ENCODE measurements at places on chromosomes 4 and X.

GRCh38 chr4:134365852-134366251, 164.3 kb upstream of the PABPC4L start:
- DNase-seq: no peak

DNA sequence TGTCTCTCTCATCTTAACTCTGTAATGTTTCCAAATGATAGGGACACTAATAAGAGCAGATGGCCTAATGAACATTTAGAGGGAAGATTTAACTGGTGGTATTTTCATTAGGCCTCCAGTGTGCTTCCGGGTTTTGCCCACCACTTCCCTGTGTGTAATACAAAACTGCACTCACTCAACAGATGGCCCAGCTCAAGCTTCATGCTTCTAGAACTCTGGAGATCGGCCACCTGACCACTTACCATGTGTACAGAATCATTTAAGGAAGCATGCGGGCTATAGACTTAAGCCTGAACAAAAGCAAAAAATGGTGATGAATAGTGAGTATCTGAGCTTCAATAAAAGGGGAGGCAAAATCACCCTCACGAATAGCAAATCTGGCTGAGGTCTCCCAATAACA, 89.3 kb downstream of the SH2D1A start:
- DNase-seq: no peak

GRCh38 chr4:23889814-23890341, at the start of gene PPARGC1A:
PPARGC1A (minus strand) TSS chr4:23890047; CDS start chr4:23889957, 90 bp downstream.
- no peak for DNase-seq

GRCh38 chr4:186724864-186725468, 1.3 kb upstream of the FAT1 start:
- peak; percentile 36 for DNase-seq

- peak; percentile 9 for DNase-seq
Observed at GRCh38 chrX:8179656-8180055, 8.6 kb upstream of the VCX2 start.

- DNase-seq: no peak
Observed at GRCh38 chr4:168247603-168248002, 70.9 kb downstream of the DDX60 start.

- DNase-seq: no peak
Observed at GRCh38 chr4:38734446-38734845, 48.3 kb downstream of the TLR10 start.

- DNase-seq: no peak
Observed at GRCh38 chr4:47118192-47118929, 87.0 kb downstream of the GABRB1 start.

GRCh38 chr4:138174981-138175794, 67.0 kb downstream of the SLC7A11 start:
- DNase-seq: no peak

DNA sequence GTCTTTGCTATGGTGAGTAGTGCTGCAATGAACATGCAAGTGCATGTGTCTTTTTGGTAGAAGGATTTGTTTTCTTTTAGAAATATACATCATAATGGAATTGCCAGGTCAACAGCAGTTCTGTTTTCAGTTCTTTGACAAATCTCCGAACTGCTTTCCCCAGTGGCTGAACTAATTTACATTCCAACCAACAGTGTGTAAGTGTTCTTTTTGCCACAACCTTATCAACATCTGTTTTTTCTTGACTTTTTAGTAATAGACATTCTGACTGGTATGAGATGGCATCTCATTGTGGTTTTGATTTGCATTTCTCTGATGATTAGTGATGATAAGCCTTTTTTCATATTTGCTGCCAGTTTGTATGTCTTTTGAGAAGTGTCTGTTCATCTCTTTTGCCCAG, 406.3 kb downstream of the DTHD1 start:
- no peak for DNase-seq

DNA sequence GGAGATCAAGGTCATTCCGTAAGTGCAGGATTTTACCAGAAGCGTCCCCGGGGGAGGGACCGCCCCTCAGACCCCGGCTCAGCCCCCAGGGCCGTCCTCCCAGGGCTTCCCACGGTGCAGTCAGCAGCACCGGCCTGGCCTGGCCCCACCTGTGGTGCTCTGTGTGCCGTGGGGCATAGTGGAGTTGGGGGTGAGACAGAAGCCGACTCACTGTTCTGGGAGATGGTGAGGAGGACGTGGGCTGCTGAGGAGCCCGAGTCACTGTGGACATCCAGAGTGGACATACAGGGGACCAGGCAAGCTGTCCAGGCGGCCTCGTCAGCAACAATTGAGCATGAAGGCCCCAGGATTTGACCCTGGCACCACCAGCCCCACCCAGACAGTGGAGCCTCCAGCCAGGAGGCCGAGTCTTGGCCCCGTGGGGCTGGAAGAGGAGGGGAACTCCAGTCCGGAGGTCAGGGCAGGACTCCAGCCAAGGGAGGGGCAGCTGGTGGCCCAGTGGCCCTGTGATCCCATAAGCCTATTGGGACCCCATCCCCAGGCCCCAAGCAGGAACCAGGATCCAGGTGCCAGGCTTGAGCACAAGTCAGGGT, 19.1 kb downstream of the ATP5ME start:
- DNase-seq: no peak

- DNase-seq: no peak
Observed at GRCh38 chr4:78599931-78600375, 48.4 kb downstream of the ANXA3 start.

- no peak for DNase-seq
Observed at GRCh38 chr4:41982716-41983115, 1.2 kb downstream of the DCAF4L1 start.

DNA sequence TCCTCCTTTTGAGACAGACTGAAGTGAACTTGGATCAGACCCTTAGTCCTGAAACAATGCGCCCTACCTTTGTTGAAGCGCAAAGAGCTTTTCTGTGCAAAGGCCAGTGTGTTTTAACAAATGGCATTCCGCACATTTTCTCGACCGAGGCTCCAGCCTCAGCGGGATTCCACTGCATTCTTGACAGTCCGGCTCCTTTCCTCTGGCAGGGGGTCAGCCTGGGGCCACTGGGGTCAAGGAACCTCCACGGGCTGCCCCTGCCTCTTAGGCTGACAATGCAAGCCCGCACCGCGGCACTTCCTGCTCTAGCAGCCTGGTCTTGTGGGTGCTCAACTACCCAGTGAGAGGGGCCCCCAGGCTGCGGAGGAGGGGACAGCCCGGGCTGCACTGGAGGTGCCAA, 47.2 kb upstream of the TFDP3 start:
- no peak for DNase-seq
